AG04449 (cell line): ENCODE measurements at places on chromosomes 1 and 21.

GRCh38 chr21:36757196-36757595 is 58.3 kb downstream of the SIM2 start:
- DNase-seq = no peak

DNA sequence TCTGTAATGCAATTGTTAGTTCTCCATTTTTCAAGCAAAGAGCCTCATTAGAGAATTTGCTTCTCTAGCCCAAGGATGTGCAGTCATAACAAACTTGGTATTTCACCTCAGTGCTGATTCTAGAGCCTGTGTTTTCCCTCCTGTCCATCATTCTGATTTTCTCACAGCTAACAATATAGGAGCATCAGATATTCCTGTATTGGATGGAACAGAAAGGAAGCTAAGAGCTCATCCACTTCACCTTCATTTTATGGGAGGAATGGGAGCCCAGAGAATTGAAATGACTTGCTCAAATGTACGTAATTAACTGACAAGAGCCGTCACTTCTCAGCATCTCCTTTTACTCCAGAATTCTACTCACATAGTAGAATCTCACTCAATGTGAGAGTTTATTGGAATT is 96.6 kb downstream of the EDEM3 start:
- DNase-seq = no peak

DNA sequence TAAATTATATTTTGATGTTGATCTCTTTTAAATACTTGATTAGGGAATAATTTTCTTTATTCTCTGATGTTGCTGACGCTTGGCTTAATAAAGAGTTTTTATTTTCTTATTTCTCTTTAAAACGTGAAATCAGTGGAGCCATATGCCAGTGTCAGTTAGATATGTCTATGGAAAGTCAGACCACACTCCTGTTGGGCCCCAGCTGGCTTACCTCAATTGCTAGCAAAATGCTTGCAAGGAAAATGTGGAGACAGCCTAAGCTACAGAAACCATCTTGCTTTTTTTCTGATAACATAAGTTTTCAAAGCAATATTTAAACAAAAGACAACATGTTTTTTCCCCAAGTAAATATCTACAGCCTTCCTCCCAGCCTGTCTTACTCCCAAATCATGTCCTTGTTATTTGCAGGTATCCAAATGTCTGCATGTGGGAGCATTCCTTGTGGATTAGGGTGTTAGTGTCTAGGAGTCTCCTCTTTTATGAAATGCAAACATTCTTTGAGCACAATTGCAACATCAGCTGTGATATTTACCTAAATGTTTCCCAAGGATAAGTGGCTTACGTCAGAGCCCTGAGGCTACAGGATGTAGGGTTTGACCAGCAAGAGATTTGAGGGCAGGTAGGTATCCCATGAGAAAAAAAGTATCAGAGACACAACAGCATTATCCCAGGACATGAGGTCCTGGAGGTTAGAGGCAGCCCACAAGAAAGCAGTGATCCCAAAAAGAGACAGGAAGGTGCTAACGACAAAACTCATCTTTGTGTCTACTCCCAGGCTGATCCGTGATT is 117.2 kb upstream of the KCNJ15 start:
- DNase-seq = no peak

- DNase-seq = no peak
Observed at GRCh38 chr1:211762206-211762605, 68.4 kb downstream of the LPGAT1 start.

GRCh38 chr1:228084325-228084724 is 1.8 kb downstream of the ARF1 start:
- DNase-seq = no peak

DNA sequence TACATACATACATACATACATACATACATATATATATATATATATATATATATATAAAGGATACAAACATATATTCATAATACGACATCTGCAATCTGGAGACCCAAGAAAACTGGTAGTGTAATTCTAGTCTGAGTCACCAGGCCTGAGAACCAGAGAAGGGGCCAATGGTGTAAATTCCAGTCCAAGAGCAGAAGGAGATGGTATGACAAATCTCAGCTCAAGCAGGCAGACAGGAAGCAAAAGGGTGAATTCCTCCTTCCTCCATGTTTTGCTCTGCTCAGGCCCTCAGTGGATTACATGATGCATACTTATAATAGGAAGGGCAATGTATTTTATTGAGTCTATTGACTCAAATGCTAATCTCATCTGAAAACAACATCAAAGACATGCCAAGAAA is 1060.4 kb upstream of the TMPRSS15 start:
- DNase-seq = no peak

GRCh38 chr1:90067194-90067931 is 72.5 kb downstream of the ZNF326 start:
- no peak for DNase-seq

DNA sequence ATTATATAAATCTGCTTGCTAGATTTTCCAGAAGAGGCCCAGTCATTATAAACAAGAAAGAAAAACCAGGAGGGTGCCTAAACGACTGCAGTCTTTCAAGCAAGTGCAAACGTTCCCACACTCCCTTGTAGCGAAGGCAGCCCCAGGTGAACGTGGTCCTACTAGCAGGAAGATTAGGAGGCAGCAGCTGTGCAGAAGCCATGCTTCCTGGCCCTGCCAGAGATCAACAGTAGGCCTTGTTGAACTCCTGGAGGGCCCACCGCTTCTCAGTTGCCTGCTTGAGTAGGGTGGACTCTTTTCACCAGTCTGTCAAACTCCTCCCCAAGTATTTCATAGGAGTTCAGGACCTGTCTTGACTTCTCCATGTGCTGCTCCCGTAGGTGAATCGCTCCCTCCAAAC is 163.0 kb upstream of the GORAB start:
- DNase-seq = no peak

DNA sequence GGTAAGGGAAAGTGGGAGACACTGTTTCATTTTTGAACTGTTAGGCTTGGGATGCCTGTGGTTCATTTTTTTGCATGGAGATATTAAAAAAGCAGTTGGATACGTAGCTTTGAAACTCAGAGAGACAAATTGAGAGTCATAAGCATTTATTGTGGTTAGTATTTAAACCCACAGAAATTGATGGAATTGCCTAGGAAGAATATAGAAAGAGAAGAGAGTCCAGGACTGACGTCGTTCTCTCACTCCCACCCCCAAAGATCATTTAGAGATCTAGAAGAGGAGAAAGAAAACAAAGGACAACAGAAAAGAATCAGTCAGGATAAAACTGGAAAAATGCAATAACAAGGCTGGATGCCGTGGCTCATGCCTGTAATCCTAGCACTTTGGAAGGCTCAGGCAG is 73.2 kb upstream of the BMP8A start:
- peak; percentile 71 for DNase-seq

DNA sequence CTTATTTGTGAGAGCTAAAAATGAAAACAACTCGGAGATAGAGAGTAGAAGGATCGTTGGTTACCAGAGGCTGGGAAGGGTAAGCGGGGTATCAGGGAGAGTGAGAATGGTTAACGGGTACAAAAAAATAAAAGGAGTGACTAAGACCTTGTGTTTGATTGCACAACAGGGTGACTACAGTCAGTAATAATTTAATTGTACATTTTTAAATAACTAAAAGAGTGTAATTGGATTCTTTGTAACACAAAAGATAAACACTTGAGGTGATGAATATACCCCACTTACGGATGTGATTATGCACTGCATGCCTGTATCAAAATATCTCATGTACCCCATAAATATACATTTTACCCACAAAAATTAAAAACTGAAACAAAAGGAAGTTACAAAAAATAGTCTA is 29.4 kb downstream of the FOXJ3 start:
- no peak for DNase-seq

DNA sequence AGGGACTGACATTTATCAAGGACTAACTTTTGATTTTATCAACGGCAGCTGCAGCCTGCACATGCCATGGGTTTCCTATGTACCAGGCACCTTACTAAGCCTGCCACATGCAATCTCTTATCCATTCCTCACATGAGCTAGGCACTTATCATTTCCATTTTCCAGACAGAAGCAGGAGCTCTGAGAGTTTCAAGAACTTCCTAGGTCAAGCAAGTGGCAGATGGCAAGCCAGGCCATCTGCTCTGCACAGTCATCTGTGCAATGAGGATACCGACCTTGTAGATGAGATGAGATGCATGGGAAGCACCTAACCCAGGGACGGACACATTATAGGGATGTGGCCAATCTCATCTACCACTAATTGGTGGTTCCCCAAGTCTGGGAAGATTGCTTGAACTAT is 339.4 kb upstream of the USP24 start:
- DNase-seq = no peak

DNA sequence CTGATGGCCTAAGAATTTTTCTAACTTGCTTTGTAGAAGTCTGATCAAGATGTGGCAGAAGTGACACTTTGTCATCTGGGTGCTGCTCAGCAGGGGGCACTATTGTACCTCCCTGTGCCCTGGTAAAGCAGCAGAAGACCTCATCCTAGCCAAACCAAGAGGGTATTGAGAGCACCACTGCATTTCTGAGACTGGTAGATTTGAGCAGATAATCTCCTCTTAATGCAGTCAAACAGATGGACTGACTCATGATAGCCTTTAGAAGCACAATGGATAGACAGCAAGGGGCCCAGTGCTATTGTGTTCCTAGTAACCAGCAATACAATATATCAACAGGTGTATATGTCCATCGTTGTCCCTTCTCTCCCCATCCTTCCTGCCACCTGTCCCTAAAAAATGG is 5.7 kb downstream of the TPM3 start:
- DNase-seq = no peak

GRCh38 chr1:220344745-220345144 is 72.5 kb upstream of the RAB3GAP2 start:
- DNase-seq = no peak

DNA sequence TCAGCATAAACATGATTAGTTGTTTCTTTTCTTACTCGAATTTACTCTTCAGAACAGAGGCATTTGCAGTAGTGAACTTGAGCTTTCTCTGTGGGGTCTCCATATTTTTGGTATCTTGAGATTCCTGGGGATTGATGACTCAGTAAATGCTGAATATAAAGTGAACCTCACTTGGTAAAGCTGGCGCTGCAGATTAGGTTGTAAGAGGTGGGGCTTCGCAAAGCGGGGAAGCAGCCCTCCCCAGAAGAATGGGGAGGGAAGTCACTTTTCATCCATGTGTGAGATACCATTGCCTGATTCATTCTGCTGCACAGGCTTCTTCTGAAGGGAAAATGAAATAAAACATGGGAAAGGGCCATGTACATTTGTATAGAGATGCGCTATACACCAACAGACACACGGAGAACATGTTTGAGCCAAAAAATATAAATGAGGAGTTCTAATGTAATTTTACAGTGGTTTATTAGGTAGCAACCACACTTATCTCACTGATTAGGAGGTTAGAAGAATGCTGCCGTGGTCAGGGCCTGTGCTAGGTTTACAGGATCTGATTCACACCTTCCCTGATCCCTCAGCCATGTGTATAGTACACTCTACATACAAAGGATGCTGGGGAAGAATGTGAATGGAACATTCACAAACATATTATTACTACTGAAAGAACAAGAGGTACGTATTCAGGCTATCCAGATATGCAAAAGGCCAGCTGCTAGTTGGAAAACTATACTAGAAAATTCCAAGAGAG is 63.5 kb downstream of the DNTTIP2 start:
- DNase-seq = no peak

DNA sequence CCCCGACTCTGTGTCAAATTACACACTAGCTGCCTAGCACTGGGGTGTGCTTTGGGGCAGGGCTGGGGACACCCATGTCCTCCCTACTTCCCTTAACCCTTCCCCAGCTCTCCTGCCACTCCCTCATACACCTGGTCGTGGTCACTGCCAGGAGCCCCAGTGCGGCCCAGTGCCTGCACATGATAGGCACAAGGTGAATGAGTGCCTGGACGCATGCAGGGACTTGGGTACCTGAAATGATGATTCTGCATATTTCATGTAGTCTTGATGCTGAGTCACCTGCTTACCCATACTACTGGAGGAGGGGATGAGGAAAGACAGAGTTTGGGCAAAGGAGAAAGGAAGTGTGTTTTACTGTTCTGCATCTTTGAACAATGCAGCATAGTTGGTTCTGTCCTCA is 1.5 kb upstream of the VANGL2 start:
- no peak for DNase-seq

DNA sequence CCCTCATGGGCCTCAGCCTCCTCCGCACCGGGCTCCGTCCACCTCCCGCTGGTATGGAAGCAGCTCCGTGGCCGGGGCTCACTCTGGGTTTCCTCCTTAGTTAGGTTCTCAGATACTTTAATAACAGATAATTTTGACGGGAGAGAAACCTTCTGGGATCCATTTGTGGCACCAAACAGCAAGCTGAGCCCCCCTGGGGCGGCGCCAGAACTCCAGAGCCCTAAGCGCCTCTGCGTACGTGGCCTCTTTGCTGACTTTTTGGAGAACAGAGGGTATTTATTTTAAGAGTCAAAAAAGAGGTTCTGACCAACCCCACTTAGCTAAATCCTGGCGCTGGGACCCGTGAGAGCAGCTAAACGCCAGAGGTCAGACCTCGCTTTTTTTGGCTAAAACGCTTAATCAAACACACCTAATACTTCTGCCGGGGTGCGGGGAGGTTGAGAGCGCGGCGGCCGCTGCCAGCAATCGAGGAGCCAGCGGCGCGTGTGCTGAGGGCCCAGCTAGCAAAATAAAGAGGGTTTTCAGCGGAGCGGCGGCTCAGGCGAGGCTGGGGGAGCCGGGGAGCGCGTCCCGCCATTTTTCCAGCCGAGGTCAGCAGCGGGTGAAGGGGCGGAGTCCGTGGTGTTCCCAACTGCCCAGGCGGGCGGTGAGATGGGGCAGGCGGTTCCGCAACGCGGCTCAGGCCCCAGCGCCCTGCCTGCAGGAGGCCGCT is 171.7 kb downstream of the PRDM16 start:
- no peak for DNase-seq

- DNase-seq = no peak
Observed at GRCh38 chr1:150321826-150322166, 463 bp downstream of the PRPF3 start.

GRCh38 chr21:45556645-45557615 is 14.7 kb upstream of the SLC19A1 start:
- DNase-seq = no peak

- peak; percentile 66 for DNase-seq
Observed at GRCh38 chr1:24289937-24290595, 29.1 kb upstream of the GRHL3 start.

DNA sequence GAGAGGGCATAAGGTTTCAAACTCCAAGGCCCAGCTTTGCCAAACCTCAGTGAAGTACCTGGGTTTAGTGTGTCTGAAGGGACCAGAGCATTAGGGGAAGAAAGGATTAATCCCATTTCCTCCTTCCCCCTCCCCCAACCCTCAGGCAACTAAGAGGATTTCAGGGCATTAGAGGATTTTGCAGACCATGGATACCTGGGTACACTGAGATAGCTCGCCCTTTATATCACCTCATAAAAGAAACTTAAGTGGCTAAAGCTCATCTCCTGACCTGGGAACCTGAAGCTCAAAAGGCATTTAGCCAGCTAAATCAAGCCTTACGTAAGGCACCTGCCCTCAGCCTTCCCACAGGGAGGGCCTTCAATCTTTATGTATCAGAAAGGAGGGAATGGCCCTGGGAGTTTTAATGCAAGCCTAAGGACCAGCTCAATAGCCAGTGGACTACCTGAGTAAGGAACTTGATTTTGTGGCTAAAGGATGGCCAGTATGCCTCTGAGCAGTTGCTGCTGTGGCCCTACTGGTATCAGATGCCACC is 26.4 kb upstream of the SMYD3 start:
- no peak for DNase-seq

- no peak for DNase-seq
Observed at GRCh38 chr1:210754878-210755665, 378.9 kb downstream of the KCNH1 start.
